SW480 (cell line): ENCODE measurements at places on chromosomes 5 and 9.

GRCh38 chr5:163915481-163915961, 410.1 kb downstream of the MAT2B start:
- DNase-seq: peak; percentile 78

DNA sequence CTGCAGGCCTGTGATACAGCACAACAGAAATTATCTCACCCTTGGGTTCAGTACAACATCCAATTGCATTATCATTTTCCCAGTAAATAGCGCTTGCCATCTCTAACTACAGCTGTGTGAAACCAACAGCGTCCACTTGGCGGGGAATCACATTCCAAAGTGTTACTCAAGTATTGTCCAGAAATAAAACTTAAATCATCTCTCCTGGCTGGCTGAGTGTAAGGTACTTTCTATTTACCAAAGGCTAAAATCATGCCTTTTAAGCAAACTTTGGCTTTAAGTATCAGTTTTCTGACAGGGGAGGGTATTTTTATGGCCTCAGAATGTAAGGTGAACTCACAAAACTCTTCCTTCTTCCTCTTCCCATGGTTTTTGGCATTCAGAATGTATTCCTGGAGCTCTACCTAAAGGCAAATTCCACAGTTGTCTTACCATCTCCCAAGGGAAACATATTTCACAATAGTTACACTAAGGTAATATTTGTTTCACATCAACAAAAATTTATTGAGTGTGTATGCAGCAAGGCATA, 205.6 kb upstream of the MPDZ start:
- DNase-seq: no peak

DNA sequence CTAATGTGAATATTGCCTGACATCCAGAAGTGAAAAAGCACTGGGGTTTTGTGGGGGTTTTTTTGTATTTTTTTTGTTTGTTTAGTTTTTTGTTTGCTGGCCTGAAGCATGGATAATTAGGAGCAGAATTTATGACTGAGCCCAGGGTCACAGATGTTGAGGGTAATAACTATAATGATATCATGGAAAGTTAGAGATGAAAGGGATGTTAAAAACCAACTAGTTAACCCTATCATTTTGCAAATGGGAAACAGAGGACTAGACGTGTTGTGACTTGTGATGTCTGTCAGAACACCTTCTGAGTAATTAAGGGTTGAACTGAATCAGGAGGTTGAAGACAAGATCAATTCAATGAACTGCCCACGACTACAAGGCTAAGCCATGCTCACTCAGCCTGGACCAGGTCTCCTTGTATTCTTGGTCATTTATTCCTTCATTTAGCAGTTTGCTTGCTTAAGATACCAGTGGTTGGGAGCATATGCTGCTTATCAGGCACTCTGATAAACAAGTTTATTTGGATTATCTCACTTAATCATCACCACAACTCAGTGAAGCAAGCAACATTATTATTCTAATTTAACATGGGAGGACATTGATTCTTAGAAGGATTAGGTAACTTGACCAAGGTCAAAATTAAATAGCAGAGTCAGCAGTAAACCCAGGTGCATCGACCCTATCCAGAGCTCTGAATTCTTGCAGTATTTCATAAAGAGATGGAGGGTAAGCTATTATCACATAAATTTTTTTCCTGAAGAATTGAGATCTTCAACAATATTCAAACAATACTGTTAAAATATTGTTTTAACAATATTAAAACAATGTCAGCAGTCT, 75.7 kb upstream of the PIK3R1 start:
- no peak for DNase-seq

- no peak for DNase-seq
These were observed 218.4 kb downstream of the ACTL7B start for GRCh38 chr9:108637340-108637739.

DNA sequence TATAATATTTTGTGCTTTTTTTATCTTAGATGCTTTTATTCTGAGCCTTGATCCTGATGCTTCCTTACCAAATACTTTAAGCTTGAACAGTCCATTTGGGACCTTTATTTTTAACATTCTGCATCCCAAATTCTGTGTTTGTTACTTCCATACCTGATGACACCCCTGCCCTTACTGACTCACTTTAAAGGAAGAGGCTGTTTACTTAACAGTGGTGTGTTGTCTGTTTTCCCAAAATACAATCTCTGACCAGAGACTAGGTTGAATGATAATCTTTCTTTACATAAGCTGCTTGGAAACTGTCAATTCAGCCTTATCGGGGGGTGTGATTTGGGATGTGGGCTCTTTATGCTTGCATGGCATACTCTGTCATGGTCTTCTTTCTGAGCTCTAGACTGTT, 71.1 kb downstream of the SNX24 start:
- no peak for DNase-seq

- no peak for DNase-seq
These were observed 2029.0 kb upstream of the WWC1 start for GRCh38 chr5:166262395-166262794.

DNA sequence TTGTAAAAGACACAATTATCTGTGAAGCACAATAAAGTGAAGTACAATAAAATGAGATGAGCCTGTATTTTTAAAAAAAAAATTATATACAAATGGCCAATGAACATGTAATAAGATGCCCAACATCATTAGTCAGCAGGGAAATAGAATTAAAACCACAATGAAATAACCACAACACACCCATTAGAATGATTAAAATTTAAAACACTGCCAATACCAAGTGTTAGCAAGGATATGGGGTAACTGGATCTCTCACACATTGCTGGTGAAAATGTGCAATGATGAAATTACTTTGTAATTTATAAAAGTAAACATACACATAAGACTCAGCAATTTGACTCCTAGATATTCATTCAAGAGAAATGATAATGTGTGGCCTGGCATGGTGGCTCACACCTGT, 62.8 kb downstream of the SHOC1 start:
- DNase-seq: no peak

DNA sequence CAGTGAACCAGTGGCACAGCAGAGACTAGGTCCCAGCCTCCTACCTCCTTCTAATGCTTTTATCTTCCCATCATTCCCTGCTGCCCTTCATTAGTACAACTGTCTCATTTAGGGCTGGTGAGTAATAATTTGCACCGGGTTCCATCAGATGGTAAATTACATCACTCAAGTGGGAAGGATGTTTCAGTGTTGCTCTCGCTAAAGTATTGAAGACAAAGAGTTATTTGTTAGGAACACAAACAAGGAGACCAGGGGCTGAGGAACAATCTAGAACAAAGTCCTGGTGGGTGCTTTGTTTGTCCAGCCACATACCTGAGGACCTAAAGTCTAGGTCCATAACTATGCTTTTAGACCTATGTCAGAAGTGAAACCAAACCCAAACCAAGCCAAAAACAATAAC, 52.4 kb downstream of the SEC61B start:
- DNase-seq: no peak

GRCh38 chr5:38799556-38800377, 46.0 kb upstream of the OSMR start:
- no peak for DNase-seq

DNA sequence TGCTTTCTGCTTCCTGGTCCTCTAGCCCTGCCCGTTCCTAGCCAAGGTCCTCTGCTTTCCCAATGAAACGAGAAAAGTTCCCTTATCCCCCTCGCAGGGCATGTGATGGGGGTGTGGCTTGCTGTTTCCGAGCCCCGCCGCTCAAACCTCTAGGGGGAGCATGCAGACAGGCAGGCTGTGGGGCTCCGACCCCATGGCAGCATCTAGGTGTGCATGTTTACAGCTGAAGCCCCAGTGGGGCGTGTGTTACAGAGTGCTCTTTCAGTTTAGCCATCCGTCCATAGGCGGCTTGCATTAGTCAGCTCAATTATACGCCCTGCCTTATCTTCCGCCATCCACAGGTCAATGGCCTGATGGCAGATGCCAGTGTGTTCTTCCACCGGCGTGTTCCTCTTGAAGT, 48.3 kb upstream of the SPATA31E1 start:
- peak; percentile 49 for DNase-seq

GRCh38 chr5:132830436-132831094, at the start of gene SHROOM1:
Gene SHROOM1, minus strand, starts transcription at chr5:132830647. Its CDS starts 4,507 bp downstream, at chr5:132826140.
- DNase-seq: peak; percentile 86

DNA sequence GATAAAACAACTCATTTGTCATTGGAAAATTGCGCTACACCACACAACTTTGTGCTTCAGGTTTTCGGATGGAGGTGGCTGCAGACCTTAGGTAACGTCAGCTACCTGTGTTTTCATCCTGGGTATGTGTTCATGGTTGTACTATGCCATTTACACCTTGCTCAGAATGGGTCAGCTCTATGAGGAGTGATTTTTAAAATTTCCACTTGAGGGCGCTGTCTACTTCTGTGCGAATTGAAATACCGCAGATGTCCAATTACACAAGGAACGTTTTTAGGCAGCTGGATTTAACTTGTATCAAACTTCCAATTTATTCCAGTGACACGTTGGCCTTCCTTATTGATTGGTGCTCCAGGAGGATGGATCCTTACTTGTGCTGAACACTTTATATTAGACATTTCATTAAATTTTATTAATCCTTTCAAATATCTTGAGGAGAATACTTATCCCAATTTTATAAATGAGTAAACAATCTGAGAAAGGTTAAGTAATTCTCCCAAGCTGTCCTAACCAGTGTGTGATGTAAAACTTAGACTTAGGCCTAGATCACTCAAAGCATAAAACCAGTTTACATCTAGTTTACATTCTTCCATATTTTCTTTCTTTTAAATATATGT, 23.4 kb downstream of the DMRTA1 start:
- peak; percentile 49 for DNase-seq

DNA sequence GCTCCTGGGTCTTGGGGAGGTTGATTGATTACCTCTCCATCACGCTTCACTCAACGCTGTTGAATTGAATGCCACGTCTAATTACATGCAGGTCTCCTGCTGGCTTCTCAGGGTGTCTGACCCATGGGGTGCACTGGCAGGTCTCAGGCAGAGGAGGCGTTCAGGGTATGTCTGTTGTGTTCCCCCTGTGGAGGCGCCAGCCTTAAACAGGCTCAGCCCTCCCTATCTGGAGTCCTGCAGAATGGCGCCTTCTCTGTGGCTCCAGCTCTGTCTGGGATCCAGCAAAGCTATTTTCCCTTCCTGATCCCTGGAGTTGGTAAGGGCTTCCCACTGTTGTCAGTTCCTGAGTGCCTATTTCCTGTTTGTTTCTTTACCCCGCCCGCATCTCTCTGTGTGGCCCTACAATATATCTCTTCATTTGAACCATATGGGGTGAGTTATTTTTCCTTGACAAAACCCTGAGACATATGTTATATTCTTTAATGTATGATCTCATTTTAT, 150.0 kb downstream of the NTRK2 start:
- no peak for DNase-seq

GRCh38 chr9:91817493-91818224, 132.4 kb downstream of the ROR2 start:
- no peak for DNase-seq

GRCh38 chr9:33815781-33816180, 1.2 kb upstream of the UBE2R2 start:
- no peak for DNase-seq

DNA sequence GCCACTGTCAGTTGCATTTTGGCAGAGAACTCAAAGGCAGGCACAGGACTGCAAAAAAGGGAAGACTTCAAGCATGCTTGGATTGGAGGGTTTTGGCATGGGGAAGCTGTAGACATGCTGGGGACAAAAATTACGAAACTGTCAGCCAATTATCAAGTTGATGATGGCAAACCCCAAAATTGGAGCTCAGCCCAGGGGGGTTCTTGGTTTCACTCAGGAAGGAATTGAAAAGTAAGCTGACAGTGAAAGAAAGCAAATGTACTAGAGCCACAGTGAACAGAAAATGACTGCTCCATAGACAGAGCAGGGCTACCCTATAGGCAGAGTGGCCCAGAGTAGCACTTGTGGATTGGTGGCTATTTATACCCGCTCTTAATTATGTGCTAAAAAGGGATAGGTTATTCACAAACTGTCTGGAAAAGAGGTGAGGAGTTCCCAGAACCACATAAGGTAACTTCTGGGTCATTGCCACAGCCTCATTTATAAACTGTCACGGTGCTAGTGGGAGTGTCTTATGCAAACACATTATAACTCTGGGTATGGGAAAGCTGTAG, 14.6 kb upstream of the CFAP95 start:
- no peak for DNase-seq

- DNase-seq: no peak
These were observed 47.7 kb downstream of the SH3RF2 start for GRCh38 chr5:145984072-145984471.

DNA sequence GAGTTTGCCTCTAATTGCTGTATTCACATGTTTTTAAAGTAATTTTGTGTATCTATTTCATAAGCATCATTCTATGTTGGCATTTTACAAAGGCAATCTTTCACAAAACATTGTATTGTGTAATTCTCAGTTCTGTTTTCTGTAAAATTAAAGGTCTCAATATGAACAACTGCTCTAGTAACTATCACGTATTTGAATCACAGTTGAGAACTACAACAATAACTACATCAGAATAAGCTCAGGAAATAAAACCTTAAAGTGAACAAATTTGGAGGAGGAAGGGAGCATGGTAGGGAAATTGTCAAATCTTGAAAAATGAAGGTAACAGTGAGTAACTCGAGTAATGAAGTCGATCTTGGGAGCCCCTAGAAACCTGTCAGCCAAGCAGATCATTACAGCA, 22.5 kb upstream of the CAMK4 start:
- DNase-seq: no peak

DNA sequence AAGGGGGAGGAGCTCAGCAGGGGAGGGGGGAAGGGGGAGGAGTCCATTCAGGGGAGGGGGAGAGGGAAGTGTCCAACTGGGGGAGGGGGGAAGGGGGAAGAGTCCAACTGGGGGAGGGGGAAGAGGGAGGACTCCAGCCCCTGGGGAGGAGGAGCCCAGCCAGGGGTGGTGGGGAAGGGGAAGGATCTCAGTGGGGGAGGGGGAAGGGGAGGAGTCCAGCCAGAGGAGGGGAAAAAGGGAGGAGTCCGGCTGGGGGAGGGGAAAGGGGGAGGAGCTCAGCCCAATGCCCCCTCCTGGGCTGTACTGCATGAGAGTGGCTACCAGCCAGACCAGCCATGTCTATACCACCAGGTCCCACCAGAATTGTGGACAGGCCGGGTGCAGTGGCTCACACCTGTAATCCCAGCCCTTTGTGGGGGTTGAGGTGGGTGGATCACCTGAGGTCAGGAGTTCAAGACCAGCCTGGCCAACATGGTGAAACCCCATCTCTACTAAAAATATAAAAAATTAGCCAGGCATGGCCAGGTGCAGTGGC, 30.6 kb upstream of the ADAMTS2 start:
- DNase-seq: no peak

DNA sequence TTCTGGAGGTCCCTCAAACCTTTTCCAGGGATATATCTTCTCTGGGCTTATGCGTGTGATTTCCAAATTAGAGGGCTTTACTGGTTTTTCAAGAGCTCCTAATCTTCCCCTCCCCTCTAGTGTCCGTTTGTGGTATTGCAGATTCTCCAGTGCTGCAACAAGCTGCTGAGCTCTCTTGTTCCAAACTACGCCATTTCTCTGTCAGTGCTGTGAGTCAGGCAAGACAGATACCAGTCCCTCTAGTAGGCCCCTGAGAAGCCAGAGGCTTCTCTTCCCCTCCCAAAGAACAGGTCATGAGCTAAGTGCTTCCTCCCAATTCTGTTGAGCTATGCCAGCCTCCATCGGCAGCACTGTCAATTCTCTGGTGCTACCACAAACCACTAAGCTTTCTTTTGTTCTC, 149.5 kb downstream of the FANCC start:
- DNase-seq: peak; percentile 31

- no peak for DNase-seq
These were observed 6.9 kb upstream of the UBAP1 start for GRCh38 chr9:34171753-34172535.
